ENCODE measurements at places on chromosomes 7 and 10.

GRCh38 chr10:69936091-69936490 lies 116.6 kb upstream of the MACROH2A2 start:
- DNase-seq: no peak

DNA sequence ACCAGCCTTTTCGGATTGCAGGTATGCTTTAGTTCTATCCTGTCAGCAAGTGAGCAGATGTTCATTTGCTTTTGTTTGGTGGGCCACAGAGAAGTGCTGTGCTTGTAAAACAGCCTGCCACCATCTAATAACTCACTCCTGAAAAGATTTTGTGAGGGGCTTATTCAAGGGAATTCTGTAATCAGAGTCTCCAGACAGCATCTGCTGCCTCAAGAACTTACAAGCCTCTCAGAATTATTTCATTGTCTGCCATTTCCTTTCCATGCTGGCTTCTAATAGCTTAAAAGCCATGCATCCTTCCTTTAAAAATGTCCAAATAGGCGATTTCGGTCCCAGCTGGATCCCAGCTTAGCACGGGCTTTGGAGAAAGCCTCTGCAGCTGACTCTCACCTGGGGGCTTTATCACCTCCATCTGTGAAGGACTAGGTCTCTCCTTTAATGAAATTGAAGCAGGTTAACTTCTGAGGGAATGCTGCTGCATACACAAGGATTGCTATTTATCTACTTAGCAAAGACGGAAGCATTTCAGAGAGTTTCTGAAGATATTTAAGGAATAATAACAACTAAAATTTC lies 48.0 kb downstream of the MALRD1 start:
- DNase-seq: no peak

- DNase-seq: no peak
These were observed 14.5 kb downstream of the AKR1B1 start for GRCh38 chr7:134444198-134444960.

DNA sequence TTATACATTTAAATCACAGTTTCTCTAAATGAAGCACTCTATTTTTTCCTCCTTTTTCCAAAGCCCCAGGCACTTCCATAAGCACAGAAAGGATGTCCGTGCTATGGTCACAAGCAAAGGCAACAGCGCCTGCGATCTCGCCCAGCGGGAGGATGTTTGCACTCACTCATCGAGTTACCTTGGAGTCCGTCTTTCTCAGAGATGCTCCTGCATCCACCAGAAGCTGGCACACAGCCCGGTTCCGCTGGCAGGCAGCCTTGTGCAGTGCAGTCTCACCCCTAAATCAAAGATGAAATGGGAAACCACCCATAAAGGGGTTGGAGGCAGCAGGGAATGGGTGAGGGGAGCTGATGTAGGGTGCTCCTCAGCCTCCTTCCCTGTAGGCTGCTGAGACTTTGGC lies 51.9 kb upstream of the PTN start:
- DNase-seq: no peak

DNA sequence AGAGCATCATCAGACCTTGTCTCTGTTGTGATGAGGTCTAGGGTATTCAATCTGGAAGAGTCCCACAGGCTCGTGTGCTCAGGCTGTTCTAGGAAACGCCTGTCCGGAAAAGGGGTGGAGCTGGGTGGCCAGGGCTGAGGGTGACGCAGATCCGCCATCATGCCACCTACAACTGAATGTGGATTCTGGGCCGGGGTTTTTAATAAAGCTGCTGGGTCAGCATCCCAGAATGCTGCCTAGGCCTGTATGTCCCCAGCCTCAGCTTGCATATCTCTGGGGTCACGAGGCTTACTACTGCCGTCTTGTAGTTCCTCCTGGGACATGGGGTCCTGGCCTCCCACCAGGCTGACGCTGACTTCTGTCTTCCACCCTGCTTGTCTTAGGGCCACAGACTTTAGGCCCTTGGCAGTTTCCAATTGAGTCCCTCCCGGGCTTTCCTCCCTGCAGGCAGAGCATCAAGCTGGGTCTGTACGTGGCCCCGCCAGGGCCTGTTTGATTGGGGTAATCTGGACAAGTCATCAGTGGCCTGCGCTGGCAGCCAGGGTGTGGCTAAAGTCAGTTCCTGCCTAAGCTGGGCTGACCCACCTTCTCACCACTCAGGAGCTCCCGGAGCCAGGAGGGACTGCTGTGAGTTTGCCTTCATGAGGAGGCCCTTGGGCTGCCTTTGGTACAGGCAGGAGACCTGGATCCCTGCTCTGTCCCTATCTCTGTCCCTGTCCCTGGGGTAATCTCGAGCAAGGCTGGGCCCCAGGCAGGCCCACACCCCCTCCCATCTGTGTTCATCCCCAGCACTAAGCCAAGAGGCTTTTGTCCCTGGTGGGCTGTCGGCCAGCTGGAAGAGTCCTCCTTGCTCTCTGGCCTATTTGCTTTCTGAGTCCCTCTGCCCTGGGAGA lies 79.9 kb downstream of the ZMIZ1 start:
- DNase-seq: no peak

GRCh38 chr7:24715661-24716479 lies 41.4 kb downstream of the GSDME start:
- no peak for DNase-seq

DNA sequence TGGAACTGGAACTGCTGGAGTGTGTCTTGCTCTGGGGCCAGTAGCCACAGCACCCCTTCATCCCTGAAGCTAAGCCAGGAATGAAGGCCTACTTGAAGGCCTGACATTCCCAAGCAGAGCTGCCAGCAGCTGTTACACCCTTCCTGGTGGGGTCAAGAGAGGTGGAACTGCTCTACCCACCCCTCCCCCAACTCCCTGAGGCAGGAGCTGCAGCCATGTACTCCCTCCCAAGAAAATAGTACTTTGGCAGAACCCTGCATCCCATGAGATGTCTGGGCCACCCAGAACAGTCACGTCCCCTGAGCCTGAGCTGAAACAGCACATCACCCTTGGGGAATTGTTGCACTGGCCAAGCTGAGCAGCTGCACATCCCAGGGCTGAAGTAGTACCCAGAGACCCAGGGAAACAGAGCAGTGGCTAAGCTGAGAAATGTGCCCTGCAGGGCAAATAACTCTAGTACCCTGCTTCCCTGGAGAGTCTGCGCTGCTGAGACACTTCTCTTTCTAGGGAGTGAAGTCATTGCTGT lies 63.4 kb upstream of the PLA2G12B start:
- DNase-seq: no peak

DNA sequence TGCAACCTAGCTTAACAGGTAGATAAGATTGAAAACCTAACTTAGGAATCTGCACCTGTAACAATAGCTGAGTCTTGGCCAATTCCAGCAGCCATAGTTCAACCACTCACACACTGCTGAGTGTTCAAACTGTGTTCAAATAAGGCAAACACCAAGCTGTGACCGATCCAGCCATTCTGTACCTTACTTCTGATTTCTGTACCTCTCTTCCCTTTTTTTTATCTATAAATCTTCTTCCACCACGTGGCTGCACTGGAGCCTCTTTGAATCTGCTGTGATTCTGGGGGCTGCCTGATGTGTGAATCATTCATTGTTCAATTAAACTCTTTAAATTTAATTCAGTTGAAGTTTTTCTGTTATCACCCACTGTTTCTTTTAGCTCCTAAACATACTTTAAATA lies 15.7 kb upstream of the FOXL3 start:
- DNase-seq: no peak

DNA sequence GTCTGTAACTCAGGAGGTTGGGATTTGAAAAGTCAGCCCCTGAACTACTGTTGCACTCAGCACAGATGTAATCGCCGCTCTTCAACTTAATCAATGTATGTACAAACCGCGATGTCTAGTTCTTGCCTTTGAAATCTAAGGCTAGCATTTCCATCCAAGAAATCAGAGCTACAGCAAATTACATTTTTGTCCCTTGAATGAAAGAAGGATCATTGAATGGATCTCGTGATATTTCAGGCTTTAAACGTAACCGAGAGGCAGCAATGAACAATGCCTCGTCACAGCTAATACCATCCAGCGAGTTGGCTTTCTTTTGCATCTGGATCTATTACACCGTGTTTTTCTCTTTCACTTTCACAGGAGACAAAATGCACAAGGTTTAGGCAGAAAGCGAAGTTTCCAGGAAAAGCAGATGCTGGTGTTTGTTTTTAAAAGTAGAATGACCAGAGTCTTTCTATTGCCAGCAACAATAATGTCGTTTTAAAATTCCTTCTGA lies 5.5 kb downstream of the SKIDA1 start:
- DNase-seq: no peak

DNA sequence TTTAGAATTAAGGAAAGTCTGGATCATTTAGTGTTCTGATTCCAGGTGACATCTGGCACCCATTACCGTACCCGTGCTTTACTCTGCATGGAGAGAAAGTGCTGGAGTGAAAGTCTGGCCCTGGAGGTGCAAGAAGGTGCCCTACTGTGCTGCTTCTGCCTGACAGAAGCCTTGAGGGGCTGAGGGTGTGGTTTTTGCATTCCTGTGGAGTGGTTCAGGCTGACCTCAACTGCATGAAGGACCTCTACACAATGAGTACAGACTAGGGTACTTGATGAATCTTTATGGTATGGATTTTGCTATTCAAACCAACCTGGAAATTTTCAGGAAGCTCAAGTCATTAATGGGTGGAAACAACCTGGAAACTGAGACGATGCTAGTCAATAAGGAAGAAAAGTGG lies 45.1 kb upstream of the GSAP start:
- DNase-seq: no peak

DNA sequence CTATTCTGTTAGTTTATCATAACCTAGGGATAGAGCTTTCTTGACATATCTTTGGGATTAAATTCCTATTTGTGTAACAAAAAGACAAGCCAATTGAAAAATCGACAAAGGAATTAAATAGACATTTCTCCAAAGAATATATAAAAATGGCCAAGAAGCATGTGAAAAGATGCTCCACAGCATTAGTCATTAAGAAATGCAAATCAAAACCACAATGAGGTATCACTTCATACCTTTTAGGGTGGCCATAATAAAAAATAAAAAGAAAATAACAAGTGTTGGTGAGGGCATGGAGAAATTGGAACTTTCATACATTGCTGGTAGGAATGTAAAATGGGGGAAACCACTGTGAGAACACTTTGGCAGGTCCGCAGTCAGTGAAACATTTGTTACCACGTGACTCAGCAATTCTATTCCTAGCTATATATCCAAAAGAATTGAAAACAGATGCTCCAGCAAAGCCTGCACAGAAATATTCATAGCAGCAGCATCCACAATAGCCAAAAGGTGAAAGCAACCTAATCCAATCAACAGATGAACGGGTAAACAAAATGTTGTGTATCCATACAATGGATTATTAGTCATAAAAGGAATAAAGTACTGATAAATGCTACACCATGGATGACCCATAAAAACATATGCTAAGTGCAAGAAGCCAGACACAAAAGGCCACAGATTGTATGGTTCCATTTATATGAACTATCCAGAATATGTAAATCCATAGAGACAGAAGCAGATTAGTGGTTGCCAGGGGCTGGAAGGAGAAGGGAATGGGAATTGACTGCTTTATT lies 20.5 kb downstream of the SPAG6 start:
- no peak for DNase-seq

- no peak for DNase-seq
These were observed 316.0 kb upstream of the NPVF start for GRCh38 chr7:25544254-25544653.

DNA sequence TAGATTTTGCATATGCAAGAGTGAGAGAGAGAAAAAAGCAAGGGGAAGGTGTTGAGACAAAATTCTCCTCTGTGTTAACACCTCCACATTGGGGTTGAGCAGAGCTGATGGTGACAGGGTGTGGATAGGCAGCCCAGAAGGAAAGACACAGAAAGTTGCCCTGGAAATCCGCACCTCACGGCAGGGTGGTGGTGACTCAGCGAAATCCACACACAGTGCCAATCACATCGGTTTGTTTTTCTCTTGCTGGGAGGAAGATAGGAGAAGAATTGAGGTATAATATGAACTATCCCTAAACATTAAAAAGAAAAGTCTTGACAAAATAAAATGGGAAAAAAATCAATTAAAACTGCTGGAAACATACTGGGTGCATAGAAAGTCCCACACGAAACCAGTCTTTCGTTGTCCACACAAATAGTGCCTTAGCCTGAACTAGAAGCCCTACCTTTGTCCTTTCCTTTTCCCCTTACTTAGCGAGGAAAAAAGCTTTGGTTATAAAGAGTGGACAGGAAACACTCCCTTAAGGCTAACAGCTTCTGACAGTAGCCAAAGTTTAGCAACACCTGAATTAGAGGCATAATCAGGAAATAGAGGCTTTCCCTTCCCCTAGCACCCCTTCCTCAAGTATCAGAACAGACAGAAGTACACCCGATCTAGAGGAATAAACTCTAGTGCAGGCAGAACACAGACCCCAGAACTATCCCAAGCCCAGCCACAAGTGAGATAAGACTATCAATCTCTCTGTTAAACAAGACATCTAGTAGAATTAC lies 39.2 kb upstream of the DNAJC1 start:
- DNase-seq: no peak

GRCh38 chr10:32379318-32379949 lies 32.5 kb upstream of the EPC1 start:
- no peak for DNase-seq

DNA sequence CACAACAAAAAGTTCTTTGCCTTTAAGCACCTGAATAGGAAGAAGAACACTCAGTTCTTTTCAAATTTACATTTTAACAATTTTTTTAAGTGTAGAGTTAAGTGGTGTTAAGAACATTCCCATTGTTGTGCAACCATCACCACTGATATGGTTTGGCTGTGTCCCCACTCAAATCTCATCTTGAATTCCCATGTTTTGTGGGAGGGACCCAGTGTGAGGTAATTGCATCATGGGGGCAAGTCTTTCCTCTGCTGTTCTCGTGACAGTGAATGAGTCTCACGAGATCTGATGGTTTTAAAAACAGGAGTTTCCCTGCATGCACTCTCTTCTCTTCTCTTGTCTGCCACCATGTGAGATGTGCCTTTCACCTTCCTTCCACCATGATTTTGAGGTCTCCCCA lies 155.7 kb downstream of the PLXNA4 start:
- DNase-seq: no peak

- DNase-seq: no peak
These were observed 62.7 kb downstream of the SEMA3E start for GRCh38 chr7:83586281-83586680.

DNA sequence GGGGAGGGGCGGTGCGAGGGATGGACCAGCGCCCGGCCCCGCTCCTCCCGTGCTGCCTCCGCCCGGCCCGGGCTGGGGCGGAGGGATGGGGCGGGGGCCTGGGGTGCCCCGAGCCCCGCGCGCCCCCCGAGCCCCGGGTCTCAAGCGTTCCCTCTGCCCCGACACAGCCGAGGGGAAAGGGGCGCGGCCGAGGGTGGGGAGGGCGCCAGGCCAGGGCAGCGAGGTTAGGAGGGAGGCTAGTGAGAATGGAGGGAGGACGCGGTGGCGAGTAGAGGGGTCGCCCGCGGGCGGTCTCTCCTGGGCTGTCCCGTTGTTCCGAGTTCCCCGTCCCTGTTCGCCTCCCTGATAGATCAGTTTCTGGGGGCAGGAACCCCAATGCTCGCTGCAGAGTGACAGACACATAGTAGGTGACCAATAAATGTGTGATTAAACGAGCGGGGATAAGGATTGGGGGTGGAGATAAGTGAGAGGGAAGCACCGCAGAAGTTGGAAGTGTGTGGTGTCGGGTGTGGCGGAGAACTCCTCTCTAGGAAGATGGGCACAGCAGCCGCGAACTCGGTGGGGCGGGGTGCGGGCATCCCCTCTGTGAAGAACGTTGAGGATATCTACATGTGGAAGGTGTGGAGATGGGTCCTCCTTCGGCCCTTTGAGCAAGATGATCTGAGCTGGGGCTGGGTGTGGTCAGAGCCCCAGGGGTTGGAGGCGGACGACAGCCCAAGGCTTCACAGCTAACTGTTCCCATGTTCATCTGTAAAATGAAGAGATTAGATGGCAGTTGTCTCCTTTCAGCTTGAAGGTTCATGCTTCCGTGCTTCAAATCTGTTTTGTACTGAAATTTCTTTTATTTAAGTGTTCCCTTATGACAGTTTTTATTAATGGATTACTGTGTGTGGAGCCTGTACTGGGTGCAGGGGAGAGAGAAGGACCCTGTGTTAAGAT lies 580 bp downstream of the ZNF775 start:
- DNase-seq: no peak

Measured in progenitor cell of endocrine pancreas (in vitro differentiated cells).